ENCODE measurements at places on chromosomes 3 and 15.

DNA sequence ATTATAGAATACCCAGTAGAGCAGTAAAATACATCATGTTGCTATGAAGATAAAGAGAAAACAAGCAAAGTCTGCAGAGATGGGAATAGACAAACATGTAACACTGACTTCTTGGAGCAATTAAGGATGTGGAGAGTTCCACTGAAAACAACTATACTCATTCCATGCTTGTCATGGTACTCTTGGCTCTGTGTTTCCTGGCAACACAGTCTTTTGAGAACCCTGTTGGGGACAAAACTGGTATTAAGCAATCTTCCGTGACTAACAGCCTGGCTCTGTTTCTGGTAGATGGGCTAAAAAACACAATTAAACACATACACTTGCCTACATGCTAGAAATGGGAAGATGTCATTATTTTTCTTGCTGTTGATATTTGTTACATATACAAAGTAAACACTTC lies 1212.3 kb upstream of the GBE1 start:
- no peak for DNase-seq

GRCh38 chr3:20523293-20523692 lies 337.3 kb upstream of the SGO1 start:
- no peak for DNase-seq

DNA sequence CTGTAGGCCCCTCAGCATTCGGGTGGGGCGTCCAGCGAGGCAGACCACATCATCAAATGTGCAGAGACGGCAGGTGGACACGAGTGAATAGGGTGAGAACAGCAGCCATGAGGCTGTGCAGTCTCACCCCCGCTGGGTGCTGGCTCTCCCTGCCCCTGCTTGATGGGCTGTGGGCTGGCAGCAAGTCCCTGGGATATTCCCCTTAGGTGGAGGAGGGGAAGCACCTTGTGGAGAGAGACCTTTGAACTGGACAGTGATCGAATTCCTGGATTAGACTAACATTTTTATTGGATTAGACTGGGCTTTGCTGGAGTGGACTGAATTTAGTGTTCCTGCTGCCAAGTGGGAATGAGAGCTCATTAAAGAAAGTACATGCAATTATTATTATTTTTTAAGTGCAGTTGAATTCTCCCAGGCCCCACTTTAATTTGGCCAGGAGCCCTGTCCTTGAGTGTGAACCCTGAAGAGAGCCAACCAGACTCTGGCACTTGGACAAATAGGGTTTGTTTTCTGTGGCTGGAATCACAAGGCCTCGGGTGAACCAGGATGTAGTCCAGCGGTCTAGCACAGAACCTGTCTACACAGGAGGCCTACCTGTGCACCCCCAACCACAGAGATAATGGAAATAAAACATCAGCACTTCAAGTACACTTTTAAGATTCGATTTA lies 193.1 kb downstream of the ABHD5 start:
- DNase-seq, result no peak

- no peak for DNase-seq
Observed at GRCh38 chr3:72141264-72141663, 356.3 kb upstream of the PROK2 start.

- no peak for DNase-seq
Observed at GRCh38 chr15:97072545-97072944, 742.0 kb downstream of the NR2F2 start.

DNA sequence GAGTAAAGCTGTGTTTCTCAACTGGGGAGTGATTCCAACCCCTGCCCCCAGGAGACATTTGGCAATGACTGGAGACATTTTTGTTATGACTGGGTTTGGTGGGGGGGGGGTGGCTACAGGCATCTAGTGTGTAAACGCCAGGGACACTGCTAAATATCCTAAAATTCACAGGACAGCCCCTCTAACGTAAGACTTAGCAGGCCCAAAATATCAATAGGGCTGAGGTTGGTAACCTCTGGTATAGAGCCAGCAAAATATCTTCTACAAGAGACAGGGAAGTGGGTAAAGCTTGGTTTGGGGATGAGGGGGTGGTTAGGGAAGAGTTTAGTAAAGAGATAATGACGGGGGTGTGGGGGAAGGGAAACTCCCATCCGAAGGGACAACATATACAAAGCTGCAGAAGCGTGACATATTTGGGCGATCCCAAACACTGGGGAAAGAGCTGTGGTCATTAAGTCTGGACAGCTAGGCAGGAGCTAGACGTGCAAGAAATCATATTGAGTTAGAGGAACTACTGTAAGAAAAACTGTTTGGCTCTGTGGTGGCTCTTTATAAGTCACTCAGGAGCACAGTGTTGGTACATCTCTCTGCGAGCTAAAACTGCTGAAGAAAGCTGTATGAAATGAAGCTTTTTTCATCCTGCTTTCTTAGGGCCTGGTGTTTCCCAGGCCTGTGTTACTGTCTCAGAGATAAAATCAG lies 697 bp upstream of the TRIM69 start:
- no peak for DNase-seq

GRCh38 chr3:147218965-147219364 lies 187.4 kb downstream of the ZIC4 start:
- DNase-seq, result no peak

GRCh38 chr3:20657560-20657959 lies 471.6 kb upstream of the SGO1 start:
- DNase-seq, result no peak

GRCh38 chr15:28894631-28895030 lies 8.9 kb downstream of the APBA2 start:
- no peak for DNase-seq

- DNase-seq, result no peak
Observed at GRCh38 chr3:105788593-105788992, 80.2 kb downstream of the CBLB start.

DNA sequence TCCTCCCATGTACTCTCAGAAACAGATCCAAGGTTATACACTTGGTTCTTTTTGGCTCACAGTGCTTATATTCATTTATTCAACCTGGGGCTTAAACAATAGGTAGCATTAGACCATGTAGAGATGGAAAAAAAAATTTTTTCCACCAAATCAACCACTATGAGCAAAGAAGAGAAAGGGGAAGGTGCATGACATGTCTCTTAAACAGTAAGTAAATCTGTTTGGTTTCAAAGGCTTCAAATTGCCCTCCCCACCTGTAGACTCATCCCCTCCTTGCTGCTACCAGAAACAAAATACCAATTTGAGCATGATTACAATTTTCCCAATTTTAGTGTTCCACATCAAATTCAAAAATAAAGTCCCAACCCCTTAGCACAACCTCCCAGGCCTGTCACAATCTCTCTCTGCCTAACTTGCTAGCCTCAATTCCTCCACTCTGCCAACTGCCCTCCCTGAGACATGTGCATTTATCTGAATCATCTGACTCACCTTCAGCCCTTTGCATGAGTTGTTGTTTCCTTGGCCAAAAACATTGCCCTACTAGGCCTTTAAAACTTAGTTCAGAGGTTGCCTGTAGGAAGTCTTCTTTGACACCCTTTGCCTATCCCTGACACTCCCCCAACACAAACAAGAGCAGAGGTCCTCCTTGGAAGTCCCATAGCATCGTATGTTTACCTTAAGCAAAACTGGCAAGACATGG lies 30.3 kb upstream of the TSC22D2 start:
- no peak for DNase-seq

DNA sequence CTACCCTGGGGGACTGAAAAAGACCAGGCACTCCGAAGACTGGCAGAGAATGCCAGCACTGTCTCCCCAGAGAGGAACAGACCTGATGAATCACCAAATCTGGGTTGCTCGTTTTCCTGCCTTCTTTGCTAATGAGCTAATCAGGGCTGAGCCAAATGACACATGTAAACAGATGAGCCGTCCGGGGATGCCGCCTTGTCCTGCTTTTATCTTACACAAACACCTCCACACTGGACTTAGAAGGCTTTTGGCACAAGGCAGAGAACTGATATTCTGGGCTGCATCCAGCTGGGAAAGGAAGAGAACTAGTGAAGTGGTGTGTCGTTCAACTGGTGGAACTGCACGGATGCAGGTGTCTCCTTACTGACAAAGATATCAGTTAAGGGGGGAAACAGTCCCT lies 88.1 kb downstream of the MECOM start:
- no peak for DNase-seq

DNA sequence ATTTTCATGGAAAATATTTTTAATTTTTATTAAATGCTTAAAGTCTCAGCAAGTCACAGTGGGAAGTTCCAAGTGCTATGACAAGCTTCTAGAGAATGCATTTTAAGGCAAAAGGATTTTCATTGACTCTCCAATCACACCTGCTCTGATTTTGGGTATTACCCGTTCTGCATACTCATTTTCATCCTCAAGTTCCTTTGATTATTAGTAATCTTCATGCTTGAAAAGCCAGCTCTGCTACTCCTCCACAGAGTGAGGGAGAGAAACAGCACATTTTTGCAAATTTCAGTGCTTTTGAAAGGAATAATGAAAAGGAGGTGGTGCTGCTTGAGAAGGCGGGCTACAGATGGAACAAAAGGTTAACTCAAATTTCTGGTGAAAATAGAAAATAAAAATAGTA lies 450.7 kb downstream of the NSUN3 start:
- DNase-seq, result no peak

- DNase-seq, result no peak
Observed at GRCh38 chr3:44232407-44232806, 9.3 kb upstream of the TOPAZ1 start.

DNA sequence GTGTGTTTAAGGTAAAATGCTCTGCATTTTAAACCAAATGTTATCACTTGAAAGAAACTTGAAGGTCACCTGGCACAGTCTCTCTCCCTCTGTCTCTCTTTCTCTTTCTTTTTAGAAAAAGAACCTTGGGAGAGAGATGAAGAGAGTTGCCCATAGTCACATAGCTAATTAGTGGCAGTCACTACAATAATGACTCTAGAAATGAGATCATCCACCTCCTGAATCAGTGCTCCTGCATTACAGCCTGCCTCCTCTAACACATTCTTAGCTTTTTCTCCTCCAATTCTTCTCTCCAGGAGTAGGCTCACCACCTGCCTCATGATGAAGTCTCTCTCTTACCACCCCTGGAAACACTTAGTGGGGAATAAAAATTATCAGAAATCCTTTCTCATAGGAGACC lies 2.5 kb downstream of the MYH15 start:
- no peak for DNase-seq

DNA sequence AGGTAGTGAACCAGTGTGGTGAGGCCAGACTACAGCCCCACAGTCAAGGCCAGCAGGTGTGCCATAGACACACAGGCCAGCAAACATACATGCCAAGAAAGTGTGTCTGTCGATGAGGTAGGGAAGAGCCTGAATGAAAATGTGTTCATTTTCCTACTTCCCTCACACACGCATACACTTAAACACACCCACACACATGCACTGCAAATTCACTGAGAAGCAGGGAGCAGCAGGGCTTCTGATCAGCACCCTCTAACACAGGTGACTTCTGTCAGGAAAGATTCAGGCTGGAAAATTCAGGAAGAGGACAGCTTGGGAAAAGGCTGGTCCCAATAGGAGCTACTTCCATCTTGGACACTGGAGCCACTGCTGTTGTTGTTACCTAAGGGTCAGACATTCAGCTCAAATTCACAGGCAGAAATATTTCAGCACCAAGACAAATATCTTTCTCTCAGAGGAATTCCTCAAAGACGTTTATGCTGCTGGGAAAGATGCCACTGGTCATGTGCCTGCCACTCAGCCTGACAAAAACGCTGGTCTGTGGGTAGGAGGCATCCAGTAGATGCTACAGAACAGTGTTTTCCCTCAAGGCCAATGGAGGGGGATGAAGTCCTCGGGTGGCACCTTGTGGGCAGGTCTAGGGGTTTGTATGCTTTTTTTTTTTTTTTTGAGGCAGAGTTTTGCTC lies 40.9 kb upstream of the LARS2 start:
- no peak for DNase-seq

DNA sequence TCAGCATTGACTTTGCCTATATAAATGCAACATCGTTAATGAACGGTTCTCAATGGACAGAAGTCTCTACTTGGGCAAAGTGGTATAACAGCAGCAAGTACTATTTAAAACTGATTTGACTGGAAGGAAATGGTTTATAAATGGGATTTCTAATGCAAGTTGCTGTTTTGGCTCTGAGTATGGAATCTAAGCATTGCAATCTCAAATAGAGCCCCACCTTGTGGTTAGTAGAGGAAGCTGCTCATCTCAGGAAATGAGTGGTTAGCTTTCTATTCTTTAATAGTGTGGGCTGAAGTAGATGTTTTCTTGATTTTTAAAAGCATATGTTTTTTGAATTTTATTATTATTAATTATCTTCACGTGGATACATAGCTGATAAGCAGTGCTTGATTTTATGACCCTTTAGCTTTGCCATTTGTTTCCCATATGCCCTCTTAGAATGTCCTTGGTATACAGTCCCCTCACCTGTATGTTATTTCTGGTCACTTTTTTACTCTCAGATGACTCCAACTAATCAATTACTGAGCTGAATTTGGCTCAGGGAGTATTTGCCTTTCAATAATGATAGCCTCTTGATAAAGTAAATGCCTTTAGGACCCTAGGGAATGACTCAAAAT lies 67.1 kb downstream of the OXSM start:
- no peak for DNase-seq

- DNase-seq, result no peak
Observed at GRCh38 chr3:140375002-140375401, 302.9 kb upstream of the TRIM42 start.

GRCh38 chr3:171976526-171976925 lies 62.9 kb upstream of the FNDC3B start:
- no peak for DNase-seq

GRCh38 chr15:42087926-42088800 lies 6.2 kb downstream of the PLA2G4D start:
- DNase-seq, result no peak

- DNase-seq, result no peak
Observed at GRCh38 chr3:194487289-194488054, 670 bp upstream of the ATP13A3 start.

- DNase-seq, result peak; percentile 17
Observed at GRCh38 chr3:50121072-50122032, 32.6 kb downstream of the RBM5 start.

GRCh38 chr3:169663951-169664820 lies 674 bp upstream of the MECOM start:
- DNase-seq, result no peak

- DNase-seq, result no peak
Observed at GRCh38 chr3:112604536-112604935, 36.4 kb downstream of the CCDC80 start.

GRCh38 chr3:45024542-45025255 lies 1.4 kb upstream of the CLEC3B start:
- no peak for DNase-seq

DNA sequence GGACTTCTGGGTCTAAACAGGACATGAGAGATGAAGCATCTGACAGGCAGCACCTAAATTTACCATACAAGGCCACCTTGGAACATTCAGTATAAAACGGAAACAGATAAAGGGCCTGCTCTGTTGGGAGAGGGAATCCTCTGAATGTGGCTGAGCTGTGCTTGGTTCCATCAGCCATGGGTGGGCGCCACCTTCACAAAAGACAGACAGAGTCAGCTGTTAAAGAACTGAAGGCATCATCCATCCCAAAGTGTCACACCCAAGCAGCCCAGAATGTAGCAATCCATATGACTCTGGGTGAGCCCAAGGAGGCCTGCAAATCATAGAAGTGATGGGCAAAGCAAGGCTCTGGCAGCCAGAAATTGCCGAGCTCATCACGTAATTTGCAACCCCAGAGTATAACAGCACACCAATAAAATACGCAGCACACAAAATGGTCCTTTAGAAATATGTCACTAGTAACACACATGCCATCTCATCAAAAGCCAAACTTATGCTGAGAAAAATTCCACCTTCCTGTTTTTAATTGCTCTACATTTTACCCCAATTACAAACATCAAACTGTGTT lies 24.8 kb upstream of the RBP1 start:
- no peak for DNase-seq

- no peak for DNase-seq
Observed at GRCh38 chr3:5634411-5634810, 446.9 kb downstream of the EDEM1 start.

Measured in stimulated activated CD8-positive, alpha-beta memory T cell treated with anti-CD3 and anti-CD28 coated beads, Interleukin-15, amount 100 ng/mL, for 4 hours (primary cell).